ENCODE measurements at places on chromosomes 12 and 14.

- DNase-seq, result no peak
Measured at GRCh38 chr14:40296821-40297220, 864.6 kb upstream of the FBXO33 start.

DNA sequence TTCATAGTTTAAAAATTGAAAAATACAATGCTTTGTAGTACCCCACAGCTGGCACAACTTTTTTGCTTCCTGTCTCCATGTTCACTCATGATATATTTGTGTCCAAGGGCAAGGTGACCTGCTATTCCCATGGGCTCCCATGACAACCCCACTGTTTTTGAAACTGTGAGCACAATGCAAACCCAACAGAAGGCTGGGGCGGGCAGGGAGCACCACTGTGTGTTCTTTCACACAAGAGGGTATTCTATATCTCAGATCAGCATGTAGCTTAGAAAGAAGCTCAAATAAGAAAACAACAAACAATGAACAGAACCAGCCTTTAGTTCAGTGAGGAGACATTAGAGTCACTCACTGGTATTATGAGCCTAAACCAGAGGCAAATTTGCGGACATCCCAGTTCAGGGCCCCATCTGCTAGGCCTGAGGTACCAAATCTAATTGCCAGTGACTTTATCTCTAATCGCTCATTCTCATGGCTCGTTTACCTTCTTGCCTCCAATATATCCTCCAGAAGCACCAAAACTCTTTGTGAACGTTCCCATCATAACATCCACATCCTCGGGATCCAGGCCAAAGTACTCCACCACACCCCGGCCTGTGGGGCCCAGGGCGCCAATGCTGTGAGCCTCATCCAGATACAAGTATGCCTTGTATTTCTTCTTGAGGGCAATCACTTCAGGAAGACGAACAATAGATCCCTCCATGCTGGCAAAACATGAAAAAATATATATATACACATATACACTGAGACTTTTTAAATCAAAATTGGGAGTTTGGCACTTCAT, 56.4 kb upstream of the ISM2 start:
- no peak for DNase-seq

GRCh38 chr14:64387232-64387781, 846 bp upstream of the MTHFD1 start:
- DNase-seq, result no peak

DNA sequence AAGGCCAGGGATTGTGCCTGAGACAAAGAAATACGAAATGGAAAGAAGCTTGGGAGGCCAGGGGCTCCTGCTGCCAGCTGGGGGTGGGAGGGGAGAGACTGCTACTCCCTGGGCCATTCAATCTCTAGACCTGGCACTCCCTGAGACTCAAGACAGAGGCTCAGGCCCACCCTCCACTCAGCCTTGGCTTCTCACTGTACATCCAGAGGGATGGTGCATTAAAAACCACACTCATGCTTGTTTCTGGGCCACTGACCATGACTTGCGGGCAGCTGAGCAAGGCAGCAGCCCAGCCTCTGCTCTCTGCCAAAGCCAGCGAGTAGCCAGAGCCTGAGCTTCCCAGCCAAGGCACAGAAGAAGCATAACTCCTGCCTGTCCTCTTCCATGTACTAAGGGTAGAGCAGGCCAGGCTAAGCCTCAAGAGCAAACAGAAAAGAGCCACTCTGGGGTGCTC, 41.5 kb downstream of the PITPNM2 start:
- DNase-seq, result no peak

DNA sequence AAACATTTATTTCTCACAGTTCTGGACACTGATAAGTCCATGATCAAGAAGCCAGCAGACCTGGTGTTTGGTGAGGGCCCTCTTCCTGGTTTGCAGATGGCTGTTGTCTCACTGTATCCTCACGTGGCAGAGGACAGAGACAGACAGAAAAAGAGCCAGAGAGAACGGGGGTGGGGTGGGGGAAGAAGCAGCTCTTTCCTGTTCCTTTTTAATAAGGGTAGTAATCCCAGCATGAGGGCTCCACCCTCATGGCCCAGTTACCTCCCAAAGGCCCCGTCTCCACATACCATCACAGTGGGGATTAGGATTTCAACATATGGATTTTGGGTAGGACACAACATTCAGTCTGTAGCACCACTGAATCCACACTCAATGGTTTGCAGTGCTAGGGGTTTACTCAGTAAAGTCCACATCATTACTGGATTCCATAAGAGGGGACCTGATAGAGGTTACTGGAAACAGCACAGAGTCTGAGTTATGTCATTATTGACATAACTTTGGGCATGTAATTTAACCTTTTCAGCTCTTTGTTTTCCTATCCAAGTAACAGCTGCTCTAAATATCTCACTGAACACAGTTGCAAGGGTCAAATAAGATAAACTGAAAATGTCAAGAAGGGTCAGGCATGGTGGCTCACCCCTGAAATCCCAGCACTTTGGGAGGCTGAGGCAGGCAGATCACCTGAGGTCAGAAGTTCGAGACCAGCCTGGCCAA, 53.2 kb downstream of the RPAP3 start:
- DNase-seq, result no peak

DNA sequence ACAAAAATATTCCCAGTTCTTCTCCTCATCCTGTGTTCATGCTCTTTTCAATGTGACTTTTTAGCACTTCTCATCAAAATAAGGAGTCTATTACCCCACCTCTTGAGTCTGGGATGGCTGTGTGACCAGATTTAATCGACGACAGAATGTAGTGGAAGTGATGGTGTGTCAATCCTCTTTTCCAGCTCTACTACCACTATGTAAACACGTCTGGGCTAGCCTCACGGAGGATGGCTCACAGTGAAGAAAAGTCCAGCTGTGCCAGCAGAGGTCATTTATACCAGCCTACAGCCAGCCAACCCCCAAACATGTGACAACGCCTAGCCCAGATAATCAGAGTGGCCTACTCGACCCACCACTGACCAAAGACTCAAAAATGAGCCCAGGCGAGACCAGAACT, 37.3 kb upstream of the FGF6 start:
- DNase-seq, result no peak

- DNase-seq, result no peak
Measured at GRCh38 chr12:6062395-6062756, 62.1 kb downstream of the VWF start.

GRCh38 chr12:71503579-71504391, 64.2 kb downstream of the LGR5 start:
- DNase-seq, result no peak

GRCh38 chr12:83186419-83186818, 499.7 kb downstream of the TMTC2 start:
- DNase-seq, result no peak

GRCh38 chr12:93060666-93061472, 131.8 kb upstream of the EEA1 start:
- no peak for DNase-seq

GRCh38 chr14:53043027-53043581, 92.3 kb upstream of the FERMT2 start:
- no peak for DNase-seq

GRCh38 chr14:104339829-104340228, 201.4 kb downstream of the KIF26A start:
- DNase-seq, result no peak

DNA sequence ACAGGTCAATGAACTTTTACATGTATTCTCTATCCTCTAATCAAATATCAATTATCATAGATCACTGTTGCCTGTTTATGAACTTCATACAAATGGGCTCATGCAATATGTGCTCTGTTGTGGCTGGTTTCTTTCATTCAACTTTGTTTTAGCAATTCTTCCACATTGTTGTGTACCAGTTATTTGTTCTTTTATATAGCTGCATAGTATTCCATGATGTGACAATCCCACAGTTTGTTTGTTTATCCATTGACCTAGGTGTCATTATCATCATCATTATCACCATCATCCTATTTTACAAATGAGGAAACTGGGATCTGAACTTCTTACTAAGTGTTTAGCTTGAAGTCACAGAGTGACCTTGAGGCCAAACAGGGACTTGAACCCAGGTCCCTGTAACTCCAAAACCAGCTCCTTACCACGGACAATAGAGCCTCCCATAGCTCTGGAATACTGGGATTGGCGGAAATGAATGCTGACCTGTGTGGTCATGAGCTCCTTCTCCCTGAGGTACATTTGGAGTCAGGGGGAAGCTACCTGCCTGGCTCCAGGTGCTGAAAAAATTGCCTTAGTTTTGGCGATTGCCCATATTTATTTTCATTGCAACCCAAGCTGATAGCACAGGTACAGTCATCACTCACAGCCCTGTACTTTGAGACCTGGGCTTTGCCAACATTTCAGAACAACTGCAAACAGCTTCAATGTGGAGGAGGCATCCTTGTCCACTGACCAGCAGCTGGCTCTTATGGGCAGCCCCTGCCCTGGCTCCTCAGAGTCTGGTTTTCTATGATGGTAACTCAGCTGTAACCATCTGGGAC, 9.2 kb downstream of the ZFP36L1 start:
- DNase-seq, result no peak

DNA sequence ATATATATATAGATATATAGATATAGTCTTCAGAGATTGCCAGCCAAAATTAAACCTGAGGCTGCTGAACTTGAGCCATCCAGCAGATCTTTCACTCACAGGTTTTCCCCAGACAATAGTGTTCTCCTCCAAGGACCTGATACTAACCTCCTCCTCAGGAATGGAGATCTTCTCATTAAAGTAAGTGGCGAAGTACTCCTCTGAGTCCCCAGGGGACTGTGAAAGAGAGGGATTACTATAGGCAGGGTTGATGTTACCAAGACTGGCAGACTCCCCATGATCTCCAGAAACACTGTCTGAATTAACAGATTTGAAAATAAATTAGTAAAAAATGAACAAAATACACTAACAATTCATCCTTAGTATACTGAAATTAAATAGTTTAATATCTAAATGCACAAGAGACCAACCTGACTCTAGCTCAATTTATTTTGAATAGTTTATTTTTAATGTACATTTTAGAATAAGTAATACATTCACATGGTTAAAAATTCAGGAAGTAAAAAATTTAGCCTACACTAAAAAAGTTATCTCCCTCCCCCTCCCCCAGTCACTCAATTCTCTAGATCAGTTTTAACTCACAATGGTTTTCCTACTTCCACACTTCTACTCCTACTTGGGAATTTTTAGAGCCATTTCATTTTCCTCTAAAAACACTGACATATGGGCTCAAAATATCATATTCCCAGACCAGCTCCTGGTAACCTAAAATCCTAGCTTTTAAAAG, 17.7 kb downstream of the SLC11A2 start:
- DNase-seq, result no peak

DNA sequence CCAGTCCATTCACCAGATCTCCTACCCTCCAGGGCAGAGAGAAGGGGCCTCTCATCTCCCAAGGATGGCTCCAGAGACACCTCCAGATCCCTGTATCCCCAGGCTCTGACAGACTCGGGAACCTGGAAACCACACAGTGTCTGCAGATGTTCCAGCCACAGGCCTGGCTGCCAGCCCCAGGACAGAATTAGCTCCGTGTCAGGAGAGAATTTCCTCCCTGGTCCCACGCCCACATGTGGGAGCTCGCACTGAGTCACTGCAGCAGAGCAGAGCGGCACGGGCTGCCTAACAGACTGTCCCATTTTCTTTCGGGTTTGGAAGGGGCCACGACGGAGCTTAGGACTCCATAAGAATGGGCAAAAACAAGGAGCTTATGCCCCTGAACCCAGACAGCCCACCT, 33.6 kb downstream of the CMKLR1 start:
- DNase-seq, result no peak

- no peak for DNase-seq
Measured at GRCh38 chr14:91311284-91311662, 66.8 kb upstream of the GPR68 start.

GRCh38 chr12:106030210-106031071, 108.3 kb downstream of the NUAK1 start:
- DNase-seq, result no peak

DNA sequence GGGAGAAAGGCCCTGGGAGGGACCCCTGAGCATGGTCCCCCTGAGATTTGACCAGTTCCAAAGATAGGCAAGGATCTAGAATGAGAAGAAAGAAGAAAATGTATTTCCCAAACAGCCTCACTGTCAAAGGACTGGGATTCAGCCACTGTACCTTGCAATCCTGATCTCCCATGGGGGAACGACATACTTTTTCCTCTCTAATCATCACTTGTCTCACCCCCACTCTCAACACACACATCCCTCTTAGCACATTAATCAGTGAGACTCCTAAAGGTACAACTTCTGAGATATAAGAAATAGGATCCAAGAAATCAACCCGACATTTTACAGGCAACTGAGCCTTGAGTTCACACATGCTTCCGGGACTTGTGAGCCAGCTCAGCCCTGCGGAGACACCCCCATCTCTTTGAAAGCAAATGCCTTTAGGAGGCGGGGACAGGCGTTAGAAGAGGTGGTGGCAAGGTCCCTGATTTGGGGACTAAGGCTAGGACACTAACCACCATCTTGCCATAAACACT, 1.4 kb downstream of the MAP3K9 start:
- DNase-seq, result peak; percentile 26

GRCh38 chr12:23540572-23540971, 408.9 kb downstream of the SOX5 start:
- DNase-seq, result no peak

DNA sequence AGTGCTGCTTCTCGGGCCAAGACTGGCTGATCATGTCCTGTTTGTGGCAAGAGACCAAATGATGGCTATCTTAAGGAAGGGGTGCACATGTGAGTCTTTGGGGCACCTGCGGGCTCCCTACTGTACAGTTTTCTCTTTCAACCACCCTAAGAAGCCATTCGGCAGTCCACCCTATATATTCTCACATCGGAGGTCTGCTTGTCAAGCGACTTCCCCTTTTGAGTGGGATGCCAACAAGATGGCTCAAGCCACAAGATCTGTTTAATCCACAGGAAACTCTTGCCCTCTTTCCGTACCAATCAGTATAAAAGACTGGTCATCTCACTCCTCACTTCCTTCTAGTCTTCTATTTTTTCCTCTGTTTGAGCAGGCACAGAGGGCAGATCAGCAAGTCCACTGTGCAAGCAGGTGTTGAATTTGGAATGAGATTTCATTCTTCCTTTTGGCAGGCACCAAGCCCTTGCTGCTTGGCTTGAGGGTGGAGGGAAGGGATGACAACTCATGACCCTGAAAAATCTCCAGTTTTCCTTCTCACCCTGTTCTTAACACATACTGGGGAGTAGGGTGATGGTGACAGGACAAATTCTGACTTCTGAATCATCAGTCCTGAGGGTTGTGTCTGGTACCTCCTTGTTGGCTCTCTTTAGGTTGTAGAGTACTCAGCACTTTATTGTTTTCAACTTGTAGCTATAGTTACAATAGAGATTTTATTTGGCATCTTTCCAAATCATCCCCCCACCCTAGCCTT, 17.6 kb downstream of the LACRT start:
- no peak for DNase-seq

DNA sequence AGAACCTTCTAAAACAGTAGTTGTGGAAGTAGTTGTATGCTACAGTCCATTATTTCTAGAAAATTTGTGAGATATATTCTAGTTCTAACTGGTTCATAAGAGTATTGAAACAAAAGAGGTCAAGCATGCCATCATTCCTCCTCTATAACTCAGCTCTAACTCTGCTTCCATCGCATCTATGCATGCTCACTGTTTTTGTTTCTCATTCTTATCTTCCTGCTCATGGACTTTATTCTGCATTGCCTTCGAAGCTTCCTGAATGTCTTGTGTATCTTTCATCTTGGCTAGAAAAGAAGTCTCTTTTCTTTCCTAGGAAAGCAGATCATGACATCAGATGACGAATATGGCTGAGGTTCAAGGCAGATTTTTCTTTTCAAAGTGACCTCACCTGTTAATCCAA, 402 bp downstream of the LMNTD1 start:
- no peak for DNase-seq

- DNase-seq, result no peak
Measured at GRCh38 chr12:47155457-47156166, 75.9 kb upstream of the AMIGO2 start.

Data from activated B cell treated with CpG ODN at 0.5 μM for 24 hours (primary cell).